T-cell (primary cell): ENCODE measurements at places on chromosomes 7 and 10.
A peak's percentile ranks its signal among the peaks of the same experiment; 100 is the strongest.

DNA sequence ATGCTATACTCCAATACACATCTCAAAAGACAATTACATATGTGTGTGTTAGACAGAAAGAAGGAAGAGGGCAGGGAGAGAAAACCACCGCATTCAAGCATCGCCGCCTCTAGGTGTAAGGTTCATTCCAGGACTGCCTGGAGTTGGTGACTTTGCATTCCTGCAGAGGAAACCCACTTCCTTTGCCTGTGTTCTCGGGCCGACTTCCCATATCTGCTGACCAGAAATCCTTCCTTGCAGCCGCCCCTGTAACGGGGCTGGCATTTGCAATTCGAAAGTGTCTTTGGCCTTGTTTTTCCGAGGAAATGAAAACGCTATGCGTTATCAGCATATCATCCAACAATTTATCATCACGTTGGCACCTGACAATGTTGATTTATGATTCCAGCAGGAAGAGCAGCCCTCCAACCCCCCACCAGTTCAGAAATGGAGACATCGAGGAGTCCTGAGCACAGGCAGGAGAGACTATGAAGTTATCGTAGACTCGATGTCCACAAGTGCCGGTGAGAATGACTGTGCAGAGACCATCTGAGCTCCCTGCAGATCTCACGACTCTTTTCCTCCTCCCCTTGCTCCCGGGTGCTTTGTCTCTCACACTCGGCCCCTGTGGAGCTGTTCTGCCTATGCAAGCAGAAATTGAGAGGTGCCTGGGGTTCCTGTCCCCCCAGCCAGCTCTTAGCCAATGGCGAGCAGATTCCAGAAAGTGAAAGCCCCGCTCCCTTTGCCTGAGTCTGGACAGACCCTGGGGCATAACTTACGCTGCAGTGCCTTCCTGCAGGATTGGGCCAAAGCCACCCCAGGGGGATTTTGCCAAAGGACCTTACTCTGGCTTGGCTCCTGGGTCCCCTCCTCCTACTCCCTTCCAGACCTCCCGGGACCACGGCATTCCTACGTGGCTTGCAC, 68.9 kb upstream of the FOXK1 start:
- no peak for DNase-seq

- no peak for DNase-seq
Measured at GRCh38 chr7:111873963-111874690, 311.8 kb upstream of the IMMP2L start.

GRCh38 chr7:140869430-140869829, 55.3 kb downstream of the BRAF start:
- no peak for DNase-seq

DNA sequence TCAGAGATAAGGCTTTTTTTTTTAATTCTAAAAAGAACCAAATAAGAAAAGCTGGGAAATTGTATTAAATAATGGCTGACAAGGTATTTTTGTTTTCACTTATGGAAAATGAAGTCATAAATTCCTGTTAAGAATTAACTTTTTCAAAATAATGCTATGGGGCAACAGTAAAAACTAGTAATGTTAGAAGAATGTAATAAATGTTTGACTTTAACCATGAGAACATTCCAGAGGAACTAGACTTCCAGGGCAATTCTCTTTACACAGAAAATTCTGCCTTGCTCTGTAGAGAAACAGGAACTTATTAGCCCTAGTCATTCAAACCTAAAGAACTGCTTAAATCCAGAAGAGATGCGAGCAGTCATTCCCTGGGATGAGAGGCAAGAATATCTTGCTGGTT, 571.1 kb downstream of the IPMK start:
- no peak for DNase-seq

DNA sequence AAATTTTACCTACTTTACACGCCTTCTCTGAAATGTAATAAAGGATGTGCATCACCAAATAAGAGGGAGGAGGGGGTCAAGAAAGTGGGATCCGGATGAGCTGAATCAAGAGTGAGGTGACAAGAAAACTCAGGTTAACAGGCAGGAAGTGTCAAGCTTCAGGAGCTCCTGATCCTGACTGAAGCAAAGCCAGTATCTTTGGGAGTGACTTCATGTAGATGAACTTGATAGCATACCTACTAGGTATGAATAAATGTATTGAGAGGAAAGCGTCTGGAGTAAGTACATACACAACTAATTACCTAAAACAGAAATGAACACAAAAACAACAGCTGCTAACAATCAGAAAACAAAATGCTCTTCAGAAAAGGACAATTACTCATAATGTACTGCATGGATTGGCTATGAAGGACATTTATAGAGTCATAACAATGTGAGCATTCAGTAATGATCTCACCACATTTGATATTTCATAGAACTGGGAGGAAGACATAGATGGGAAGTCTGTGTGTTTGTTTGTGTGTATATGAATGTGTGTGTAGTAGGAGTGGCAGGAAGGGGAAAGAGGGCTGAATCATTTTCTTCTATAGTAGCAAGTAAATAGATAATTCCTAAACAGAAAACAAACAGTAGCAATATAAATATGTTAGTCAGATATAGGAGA, 29.4 kb downstream of the PRKG1 start:
- DNase-seq = no peak

- DNase-seq = no peak
Measured at GRCh38 chr7:44057181-44057848, 8.1 kb downstream of the PGAM2 start.

DNA sequence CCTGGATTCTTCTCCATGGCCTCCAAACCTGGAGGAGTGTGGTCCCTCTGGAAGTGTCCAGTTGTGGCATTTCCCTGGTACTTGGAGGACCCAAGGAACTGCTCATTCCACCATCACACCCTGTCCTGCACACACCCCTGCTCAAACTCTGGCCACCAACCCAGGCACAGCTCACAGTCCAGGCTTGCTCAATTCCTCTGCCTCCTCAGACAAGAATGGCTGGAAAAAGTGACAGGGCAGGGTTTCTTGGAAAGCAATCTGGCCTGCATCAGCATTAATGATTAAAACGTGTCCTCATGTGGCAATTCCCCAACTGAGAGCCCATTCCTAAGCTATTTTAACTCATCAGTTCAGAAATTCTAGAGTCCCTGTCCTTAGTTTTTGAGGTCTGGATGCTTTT, 17.2 kb upstream of the TPST1 start:
- DNase-seq = no peak

GRCh38 chr10:51311228-51311627, 236.9 kb downstream of the PRKG1 start:
- DNase-seq = no peak

DNA sequence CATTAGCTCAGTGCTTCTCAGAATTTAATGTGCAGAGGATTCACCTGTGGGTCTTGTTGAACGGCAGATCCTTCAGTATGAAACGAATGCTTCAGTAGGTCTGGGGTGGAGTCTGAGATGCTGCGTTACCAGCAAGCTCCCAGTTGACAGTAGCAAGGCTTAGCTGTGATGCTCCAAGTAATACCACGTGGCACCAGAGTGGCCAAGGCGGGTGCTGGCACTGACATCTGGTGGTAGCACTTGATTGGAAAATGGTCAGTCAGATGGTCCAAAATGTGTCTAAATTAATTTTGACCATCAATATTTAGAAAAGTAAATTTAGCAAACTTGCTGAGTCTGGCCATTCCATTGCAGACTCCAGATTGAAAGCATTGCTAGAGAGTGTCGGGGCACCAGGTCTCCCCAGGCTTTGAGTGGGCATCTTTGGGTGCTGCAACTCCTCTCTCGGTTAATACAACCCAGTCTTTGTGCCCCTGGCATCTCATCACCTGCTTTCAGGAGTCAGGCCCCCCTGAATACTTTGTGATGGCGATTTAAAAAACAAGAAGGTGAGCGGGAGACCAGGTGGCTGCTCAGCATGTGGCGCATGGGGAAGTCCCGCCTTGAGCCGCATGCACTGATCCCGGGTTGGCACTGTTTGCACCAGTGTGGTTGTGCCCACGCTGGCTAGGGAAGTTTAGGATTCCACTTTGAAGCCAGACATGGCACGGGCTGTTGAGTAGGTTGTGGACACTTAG, 130.1 kb downstream of the NT5C2 start:
- DNase-seq = no peak

GRCh38 chr7:143447466-143447865, 4.2 kb downstream of the TAS2R60 start:
- DNase-seq = no peak

DNA sequence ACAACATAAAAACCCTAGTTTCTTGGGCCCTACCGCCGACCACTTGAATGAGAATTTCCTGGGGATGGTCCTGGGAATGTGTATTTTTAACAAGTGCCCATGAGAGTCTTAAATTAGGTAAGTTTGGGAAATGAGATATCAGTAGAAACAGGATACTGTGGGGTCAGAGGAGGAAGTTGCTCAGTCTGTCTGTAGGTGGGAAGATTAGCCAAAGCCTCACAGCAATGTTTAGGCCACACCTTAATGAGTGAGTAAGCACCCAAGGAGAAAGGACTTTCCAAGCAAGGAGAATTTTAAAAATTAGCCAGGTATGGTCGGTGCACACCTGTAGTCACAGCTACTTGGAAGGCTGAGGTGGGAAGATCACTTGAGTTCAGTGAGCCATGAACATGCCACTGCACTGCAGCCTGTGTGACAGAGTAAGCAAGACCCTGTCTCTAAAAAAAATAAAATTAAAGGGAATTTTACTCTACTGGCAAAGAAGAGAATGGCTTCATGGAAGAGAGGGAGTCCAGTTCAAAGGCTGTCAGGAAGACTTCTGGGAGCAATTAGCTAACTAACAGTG, 31.9 kb downstream of the PAPSS2 start:
- DNase-seq = no peak

DNA sequence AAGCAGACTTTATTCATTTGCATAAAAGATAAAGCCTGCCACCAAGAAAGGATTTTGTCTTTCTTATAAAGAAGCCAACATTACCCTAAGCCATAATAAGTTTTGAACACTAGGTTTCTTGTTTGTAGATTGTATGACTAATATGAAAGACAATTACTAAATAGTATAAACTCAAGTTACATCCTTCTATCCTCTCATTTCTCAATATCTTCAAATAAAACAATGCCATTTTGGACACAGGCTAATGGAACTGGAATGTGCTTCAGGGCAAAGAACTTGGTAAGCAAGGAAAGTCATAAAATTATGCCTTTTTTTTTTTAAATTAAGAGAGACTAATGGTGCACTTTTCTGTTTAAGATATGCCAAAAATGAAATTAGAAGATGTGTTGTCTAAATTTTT, 137.7 kb downstream of the DKK1 start:
- no peak for DNase-seq

GRCh38 chr7:37719077-37719476, 35.5 kb downstream of the GPR141 start:
- no peak for DNase-seq

DNA sequence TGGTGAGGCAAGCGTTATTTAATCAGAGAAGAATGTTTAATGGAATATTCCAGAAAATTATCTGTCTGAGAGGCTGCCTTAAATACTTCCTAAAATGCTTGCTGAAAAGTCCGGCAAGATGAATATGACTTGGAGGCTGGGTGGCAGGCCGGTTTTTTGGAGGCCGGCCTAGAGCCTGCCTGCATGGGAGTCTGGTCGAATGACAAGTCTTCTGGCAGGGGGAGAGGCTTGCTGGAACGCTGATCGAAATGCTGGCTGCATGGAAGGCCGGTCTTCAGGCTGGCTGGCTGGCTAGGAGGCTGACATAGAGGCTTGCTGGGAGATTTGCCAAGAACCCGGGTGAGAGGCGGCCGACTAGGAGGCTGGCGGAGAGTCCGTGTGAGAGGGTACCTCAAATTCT, 135.7 kb downstream of the OR13A1 start:
- DNase-seq = no peak

GRCh38 chr10:101782811-101783735, at the start of gene NPM3:
Gene NPM3, minus strand, starts transcription at chr10:101783446. Its CDS starts 56 bp downstream, at chr10:101783390.
- peak; percentile 78 for DNase-seq

GRCh38 chr7:93955304-93955703, 33.8 kb downstream of the GNG11 start:
- no peak for DNase-seq

DNA sequence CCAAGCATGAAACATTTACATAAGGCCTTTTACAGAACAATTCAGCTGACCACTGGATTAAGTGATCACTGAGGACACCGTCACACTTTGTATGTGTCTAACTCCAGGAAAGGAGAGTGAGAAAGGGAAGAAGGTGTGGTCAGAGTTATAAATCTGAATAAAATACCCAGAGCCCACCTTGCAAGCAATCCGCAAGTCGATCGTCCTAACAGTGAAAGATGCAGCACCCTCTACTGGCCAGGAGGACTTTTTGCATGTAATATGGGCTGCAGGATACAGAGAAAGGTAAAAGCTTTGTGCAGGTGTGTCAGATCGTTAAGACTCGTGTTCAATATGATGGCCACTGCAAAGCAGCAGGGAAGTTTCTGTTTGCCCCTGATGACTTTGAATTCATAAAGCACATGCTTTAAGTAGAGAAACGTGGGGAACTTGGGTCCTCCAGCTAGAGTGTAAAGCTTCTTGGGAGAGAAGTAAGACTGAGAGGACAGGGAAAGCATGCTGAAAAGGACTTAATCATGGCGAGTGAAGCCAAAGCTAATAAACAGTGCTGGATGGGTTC, 68.5 kb upstream of the BMPER start:
- DNase-seq = no peak

- no peak for DNase-seq
Measured at GRCh38 chr7:106504645-106505044, 156.3 kb downstream of the CCDC71L start.

DNA sequence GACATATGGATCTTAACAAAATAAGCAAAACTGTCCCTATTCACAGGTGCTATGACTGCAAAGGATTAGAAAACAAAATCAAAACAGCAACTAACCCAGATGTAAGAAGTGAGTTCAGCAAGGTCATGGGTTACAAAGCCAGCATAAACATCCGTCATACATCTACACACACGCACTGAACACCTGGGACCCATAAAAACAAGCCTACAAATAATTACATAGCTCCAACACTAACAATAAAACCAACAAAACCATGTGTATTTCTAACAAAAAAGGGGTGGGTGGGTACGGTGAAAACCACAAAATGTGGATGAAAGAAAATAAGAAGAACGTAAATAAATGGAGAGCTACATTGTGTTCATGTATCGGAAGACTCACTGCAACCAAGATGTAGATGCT, 256.8 kb downstream of the ELFN1 start:
- DNase-seq = peak; percentile 74
